ENCODE measurements at places on chromosomes 3 and 15.

- DNase-seq, result no peak
Measured at GRCh38 chr3:178325330-178325729, 210.9 kb upstream of the KCNMB2 start.

DNA sequence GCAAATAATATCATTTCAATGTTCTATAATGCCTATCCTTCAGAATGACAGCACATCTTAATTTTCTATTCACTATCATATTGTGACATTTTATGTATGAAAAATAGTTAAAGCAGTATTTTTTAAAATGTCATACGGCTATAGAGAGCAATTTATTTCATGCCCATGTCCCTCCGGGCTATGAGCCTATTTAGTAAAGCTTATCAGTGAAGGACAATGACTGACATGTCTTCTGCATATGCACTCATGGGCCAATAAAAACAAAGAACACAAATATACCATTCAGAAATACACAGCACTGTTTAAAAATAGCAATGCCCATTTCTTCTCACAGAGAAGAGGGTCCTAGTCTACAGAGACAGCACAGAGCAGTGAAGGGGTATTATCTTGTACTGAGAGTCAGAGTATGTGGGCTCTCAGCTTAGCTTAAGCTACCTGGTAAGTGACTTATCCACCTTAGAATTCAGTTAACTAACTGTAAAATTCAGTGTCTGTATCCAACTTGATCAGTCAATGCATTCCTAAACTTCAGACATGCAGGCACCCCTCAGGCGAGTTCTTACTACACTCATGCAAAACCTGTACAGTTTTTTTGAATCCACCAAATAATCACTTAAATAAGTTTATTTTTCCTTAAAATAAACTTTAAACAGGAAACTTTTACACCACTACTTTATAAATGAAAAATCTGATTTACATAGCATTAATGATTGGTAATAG, 9.0 kb downstream of the GOLIM4 start:
- no peak for DNase-seq

GRCh38 chr15:29172742-29173725, 96.6 kb downstream of the NSMCE3 start:
- no peak for DNase-seq

- no peak for DNase-seq
Measured at GRCh38 chr3:50268703-50269451, at the start of gene SEMA3B. SEMA3B (plus strand) TSS chr3:50269147; CDS start chr3:50269241, 94 bp downstream.

DNA sequence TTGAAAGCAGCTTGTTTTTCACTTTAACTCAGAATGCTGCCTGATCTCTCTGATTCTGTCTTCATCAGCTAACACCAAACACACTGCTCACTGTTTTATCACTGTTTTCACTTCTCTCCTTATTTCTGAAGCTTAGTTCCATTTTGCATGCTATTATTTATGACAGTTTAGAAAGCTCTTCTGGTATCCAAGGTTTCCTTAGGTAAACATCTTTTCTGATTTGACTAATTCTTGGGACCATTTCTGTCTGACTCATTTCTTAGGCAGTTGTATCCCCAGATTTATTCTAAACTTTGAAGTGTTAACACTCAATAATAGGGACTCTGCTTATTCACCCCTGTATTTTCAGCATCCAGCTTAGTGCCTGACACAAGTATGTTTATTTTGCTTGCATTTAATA, 167.7 kb downstream of the BCHE start:
- no peak for DNase-seq

DNA sequence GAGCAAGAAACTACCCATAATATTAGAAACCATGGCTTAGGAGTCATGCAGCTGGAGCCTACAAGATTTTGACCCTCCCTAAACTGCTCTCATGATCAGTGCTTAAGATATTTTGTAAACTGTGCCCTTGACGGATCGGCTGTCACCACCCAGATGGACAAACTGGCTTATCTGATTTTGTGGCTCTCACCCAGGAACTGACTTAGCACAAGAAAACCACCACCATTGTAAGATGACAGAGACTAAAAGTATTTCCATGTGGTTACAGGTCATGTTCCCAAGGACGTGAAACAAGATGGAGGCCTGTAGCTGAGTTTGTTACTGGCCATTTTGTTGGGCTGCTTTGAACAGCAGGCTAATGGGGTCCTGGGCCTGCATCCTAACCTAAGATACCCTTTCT, 940.9 kb downstream of the OTOL1 start:
- no peak for DNase-seq

GRCh38 chr3:176714034-176714433, 483.2 kb downstream of the TBL1XR1 start:
- no peak for DNase-seq

DNA sequence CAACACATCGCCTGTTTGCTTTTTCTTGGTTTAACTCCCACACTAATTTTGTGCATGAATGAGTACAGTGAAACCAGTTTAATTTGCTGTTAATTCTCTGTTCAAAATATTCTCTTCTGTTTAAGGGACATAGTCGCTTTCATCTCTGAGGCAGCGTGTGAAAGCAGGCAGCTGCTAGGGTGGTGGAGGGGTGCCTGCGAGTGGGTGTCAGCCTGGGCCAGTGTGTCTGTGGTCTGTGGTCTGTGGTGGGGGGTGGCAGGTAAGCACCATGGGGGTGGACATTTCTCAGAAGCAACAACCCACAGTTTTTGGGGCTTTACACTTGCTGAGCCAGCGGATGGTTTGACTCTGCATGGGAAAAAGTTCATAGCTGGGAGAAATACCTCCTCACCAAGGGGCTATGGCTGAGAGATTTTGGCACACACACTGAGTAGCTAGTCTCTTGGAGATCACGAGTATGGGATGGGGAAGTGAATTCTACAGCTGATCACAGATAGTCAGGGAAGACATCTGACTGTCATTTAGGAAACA, 109.2 kb downstream of the EPHB1 start:
- DNase-seq, result no peak

- DNase-seq, result no peak
Measured at GRCh38 chr3:40566694-40567093, 41.9 kb downstream of the ZNF621 start.

- DNase-seq, result no peak
Measured at GRCh38 chr3:43389388-43390254, 103.3 kb downstream of the SNRK start.

GRCh38 chr3:137854533-137855261, 90.6 kb downstream of the SOX14 start:
- no peak for DNase-seq

GRCh38 chr3:189270248-189270832, 98.6 kb downstream of the TPRG1 start:
- peak; percentile 28 for DNase-seq

DNA sequence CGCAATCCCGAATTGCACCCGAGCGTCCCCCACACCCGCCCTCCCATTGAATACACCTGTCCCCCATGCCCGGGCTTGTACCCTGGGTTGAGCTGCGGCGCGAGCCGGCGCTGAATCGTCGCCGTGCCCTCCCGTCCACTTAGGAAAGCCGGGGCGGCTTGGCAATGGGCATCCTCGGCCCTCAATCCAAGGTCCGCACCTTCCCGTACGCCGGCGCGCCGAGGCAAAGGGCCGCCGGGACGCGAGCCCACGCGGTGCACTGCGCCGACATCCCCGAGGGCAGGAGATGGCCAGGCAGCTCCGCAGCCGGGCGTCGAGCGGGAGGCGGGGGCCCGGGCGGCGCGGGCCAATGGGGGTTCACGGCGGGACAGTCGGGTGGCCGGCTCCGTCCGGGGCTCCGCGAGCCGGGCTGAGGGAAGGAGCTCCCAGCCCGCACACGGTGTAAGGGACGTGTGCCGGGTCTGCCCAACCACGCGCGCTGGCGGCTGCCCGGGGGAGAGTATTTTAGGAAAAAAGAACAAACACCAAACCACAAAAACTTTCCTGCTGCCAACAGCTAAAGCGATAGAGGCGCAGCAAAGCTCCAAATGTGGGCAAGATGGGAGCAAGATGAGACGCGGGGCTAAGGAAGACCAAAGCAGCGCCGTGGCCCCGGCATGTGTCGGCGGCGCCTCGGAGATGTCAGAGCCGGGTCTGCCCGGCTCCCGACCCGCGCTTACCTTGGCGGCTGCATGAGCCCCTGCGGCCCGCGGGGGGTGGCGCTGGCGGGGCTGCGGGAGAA, 621 bp downstream of the RGMA start:
- DNase-seq, result no peak

DNA sequence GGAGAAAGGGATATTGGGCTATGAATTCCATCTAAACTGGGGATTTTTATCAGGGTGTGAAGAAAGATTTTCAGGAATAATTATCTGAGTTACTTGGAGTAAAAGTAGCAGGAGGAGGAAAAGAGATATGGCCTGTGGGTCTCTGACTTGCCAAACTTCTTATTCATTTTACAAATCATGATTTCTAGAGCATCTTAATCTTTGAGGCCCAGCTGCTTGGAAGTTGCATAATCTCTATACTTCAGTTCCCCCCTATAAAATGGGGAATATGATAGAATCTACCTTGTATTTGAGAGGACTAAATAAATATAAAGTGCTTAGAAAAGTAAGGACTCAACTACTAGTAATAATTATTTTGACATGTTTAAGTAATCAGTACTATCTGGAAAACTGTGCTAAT, 11.0 kb upstream of the GABPB1 start:
- DNase-seq, result no peak

GRCh38 chr3:183255348-183255730, 2.3 kb downstream of the B3GNT5 start:
- no peak for DNase-seq

- DNase-seq, result no peak
Measured at GRCh38 chr3:18481946-18482548, 56.9 kb upstream of the SATB1 start.

- DNase-seq, result no peak
Measured at GRCh38 chr15:68217341-68217740, 12.2 kb downstream of the CLN6 start.

GRCh38 chr3:41418961-41419691, 219.8 kb downstream of the CTNNB1 start:
- DNase-seq, result no peak

GRCh38 chr3:33833408-33834095, 35.1 kb downstream of the PDCD6IP start:
- DNase-seq, result no peak

DNA sequence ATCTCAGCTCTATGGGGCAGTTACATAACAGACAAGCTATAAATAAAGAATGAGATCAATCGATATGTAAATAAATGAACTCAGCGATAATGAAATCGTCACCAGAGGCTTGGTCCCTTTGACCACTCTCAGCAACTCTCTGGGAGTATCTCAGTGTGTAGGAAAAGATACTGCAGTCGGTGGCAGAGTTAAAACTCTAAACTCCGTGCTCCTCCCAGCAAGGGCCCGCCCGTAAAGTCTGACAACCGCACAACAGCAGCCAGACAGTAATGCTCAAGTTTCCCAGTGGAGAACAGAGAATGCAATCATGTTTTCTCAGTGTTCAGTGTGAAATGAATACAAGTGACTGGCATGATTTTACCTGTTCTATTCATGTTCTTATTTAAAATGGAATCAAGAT, 28.3 kb upstream of the IGF1R start:
- no peak for DNase-seq

GRCh38 chr3:111924283-111924682, 54.5 kb upstream of the ABHD10 start:
- no peak for DNase-seq

DNA sequence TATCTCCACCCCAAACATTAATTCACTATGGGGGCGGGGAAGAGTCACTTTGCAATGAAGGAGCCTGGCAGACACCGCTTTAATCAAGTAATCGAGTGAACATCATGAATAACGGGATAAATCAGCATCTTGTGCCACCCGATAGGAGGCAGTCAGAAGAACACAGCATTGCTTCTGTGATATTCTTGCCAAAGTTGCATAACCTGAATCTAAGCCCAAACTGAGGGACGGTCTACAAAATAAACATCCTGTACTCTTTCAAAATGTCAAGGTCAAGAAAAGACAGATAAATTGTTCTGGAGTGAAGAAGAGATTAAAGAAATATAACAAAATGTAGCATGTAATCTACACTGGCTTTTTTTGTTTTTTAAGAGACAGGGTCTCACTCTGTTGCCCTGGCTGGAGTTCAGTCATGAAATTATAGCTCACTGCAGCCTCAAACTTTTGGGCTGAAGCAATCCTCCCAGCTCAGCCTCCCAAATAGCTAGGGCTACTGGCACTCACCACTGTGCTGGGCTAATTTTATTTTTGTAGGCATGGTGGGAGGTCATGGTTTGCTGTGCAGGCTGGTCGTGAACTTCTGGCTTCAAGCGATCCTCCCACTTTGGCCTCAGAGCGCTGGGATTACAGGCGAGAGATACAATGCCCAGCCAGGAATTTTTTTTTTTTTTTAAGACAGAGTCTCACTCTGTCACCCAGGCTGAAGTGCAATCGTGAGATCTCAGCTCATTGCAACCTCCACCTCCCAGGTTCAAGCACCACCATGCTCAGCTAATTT, 20.1 kb upstream of the VWA5B2 start:
- no peak for DNase-seq

GRCh38 chr3:148126956-148127355, 570.7 kb upstream of the AGTR1 start:
- no peak for DNase-seq

DNA sequence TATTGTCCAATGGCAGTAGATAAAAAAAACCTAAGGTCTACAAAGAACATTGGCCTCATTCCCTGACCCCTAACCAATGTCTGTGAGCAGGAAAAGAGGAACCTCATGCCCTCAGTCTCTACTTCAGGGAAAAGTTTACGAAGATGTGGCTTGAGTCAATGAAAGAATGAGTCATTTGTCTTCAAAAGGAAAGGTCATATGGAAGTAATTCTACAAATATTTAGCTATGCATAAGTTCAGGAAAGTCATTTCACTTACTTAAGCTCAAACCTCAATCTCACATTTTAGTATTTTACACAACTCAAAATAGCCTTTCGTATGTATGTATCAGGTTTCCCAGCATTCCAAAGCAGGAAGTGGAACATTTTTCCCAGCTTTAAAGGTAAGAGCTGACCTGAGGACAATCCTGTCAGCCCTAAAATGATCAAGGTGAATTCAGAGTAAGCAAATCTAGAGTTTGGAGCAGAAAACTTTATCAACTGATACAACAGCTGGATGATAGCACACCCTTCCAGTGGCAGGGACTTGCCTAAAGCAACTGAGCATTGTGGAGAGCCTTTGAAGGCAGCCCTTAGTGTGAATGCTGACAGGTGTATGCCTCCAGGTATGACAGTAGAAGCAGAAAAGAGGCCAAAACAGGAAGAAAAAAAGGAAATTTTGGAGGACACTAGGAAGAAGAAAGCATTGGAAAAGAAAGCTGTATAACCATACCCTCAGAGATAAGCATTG, 53.9 kb upstream of the ACKR4 start:
- DNase-seq, result no peak

GRCh38 chr3:9059489-9060400, 96.5 kb upstream of the RAD18 start:
- no peak for DNase-seq
